ENCODE measurements at places on chromosomes 7 and 10.

- no peak for DNase-seq
Measured at GRCh38 chr10:70118196-70118595, 14.4 kb downstream of the AIFM2 start.

GRCh38 chr10:79258894-79259293 lies 88.4 kb upstream of the PPIF start:
- no peak for DNase-seq

DNA sequence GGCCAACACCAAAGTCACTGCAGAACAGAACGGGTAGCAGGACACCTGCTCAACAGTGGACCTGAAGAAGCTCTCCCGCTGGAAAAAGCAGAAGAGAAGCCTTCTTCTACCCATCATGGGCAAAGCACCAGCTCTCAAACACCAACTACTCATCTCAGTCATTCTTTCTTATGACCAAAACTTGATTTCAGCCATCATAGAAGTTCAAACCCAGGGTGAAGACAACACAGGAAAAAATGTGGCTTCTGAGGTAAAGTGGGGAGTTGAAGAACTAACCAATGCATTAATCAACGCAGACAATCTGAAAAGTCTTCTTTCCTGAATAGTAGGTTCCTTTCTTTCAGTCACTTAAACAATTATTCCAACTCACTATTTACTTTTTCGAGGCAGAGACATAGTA lies 83.3 kb downstream of the ELMO1 start:
- no peak for DNase-seq

DNA sequence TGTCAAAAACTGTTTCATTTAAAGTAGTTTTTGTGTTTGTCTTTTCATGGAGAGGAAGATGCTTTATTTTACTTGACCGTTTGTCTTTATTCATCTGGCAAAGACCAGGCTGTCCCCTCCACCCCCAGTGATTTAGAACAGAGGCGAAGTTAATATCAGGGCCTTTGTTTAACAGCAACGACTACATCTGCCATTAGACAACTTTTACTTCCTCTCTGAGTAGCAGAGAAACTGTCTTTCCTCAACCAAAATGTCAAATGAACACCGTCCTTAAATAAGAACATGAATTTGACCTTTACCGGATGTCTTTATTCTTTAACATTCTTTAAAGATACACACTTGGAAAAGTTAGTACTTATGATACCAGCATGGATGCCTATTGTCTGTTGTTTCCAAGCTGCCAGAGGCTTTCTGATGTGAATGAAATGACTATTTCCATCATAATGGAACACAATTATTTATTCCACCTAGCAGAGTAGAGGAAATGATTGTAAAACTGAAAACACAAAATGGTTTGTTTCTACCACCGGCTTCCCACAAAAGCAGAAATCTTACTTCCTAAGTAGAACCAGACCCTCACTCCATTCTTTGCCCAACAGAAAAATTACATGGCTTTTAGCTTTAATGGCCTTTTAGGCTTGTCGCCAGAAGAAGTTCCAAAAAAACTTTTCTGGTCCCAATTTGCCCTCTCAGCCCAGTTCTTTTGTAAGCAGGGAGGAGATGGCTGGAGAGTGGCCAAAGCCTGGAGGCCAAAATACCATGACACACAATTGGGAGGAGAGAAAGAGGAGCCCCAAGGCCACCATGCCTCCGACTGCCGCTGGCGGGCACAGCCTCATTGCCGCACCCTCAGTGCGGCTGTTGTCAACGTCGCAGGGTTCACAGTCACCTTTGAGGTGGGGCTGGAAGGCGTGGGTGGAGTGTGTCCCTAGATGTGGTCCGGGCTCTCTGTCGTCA lies 168.5 kb downstream of the TEX36 start:
- no peak for DNase-seq

DNA sequence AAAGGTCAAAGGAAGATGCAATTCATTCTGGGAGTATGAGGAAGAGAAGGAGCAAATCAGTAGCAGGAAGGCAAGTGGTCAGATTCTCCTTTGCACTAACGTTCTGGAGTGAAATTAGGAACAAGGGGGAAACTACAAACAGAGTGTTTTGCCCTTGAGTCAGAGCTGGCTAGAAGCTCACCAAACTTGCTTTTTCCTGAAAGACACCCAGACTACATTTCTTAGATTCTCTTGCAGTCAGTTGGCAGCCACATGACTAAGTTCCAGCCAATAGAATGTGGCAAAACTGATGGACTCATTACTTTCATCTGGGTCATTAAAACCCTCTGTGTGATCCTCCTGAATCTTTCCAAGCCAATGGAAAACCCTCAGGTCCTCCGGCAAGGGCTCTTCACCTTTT lies 18.6 kb upstream of the DLX5 start:
- DNase-seq, result no peak

GRCh38 chr7:129271500-129272355 lies 46.9 kb downstream of the AHCYL2 start:
- DNase-seq, result no peak

Measured in retina (tissue), 1 donor.